Central memory CD4-positive, alpha-beta T cell (primary cell): ENCODE measurements at places on chromosomes 4 and X.

GRCh38 chr4:67292045-67292444, 253.3 kb downstream of the CENPC start:
- no peak for DNase-seq

GRCh38 chrX:85004255-85004654, 578 bp downstream of the APOOL start:
- DNase-seq = no peak

GRCh38 chrX:19513383-19513782, 1.9 kb downstream of the MAP3K15 start:
- DNase-seq = no peak

DNA sequence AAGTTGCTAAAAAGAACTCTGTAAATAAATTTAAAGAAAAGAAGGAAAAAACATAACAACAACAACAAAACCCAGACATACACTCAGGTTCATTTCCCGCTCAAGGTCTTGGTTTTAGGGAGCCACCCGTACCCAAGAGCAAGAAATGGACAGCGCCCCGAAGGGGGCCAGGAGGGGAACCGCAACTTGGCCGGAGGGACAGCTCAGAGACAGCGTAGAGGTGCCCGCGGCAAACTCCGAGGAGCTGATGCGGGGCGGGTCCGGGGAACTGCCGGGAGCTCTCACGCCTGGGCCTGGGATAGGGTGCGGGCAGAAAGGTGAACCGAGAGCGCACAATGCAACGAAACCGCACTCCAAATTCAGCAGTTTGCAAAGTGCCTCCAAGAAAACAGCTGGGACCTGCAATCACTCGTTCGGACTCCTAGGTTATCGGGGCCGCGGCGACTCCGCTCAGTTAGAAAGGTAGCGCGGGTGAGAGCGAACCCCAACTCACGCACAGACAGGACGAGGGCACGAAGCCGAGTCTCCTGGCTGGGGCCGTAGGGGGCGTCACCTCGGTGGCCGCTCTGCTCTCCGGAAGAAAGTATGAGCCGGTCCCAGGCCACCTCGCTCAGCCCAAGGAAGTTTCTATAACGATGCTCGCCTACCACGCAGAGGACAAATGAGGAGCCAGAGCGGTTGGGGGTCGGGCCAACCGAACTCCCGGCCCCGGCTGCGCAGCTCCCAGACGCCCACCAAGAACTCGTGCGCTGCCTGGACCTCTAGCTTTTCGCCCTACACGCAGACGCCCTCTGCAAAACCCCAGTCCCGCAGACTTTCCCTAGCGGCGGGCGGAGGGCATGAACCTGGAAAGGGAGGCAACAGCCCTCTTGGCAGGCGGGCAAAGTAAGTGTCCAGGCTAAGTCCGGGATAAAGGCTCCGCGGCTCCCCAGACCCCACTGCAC, 1.4 kb downstream of the NDNF start:
- DNase-seq = peak; percentile 3

- no peak for DNase-seq
Measured at GRCh38 chr4:127780598-127780997, 1.5 kb upstream of the HSPA4L start.

GRCh38 chrX:150449313-150449712, 86.2 kb downstream of the MAMLD1 start:
- DNase-seq = no peak

GRCh38 chr4:95250544-95251137, 298.1 kb downstream of the UNC5C start:
- DNase-seq = no peak

DNA sequence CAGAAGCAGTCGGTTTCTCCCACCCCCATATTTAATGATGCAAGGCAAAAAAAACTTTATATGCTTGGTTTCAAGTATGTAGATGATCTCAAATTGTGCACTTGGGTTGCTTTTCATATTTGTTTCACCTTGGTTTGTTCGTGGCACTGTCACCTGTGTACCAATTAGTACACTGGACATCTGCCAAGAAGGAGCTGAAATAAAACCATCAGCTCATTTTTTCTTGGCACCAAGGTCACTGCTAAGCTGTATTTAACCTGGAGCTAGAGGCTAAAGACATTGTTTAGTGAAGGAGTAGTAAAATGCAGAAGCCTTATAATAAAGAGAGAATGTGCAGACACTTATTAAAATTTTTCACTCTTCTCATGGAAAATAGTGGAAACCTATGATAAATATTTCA, 430.8 kb downstream of the ARHGAP24 start:
- no peak for DNase-seq

- DNase-seq = no peak
Measured at GRCh38 chrX:139965421-139965820, at the start of gene CXorf66. Gene CXorf66, minus strand, starts transcription at chrX:139965521. Its CDS starts 25 bp downstream, at chrX:139965496.

DNA sequence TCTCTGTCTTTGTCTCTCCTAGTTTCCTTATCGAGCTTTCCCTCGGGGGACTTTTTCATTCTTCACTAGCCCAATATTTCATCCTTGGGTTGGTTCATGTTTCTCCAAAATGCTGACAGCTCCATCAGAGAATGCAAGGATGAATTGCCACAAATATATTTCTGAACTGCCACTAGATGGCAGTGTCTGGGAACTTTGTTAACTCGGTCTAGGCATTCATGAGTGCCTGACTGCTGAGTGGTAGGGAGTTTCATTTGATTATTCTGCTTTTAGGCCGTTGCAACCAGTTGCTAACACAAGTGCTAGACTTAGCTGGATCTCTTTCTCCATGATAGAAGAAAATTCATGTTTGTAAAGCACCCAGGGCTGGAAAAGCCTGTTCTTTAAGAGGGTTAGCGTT, 73.5 kb upstream of the RAP2C start:
- peak; percentile 34 for DNase-seq

- no peak for DNase-seq
Measured at GRCh38 chrX:11504234-11504633, 161.5 kb downstream of the ARHGAP6 start.

- DNase-seq = no peak
Measured at GRCh38 chrX:11532291-11533078, 133.2 kb downstream of the ARHGAP6 start.

DNA sequence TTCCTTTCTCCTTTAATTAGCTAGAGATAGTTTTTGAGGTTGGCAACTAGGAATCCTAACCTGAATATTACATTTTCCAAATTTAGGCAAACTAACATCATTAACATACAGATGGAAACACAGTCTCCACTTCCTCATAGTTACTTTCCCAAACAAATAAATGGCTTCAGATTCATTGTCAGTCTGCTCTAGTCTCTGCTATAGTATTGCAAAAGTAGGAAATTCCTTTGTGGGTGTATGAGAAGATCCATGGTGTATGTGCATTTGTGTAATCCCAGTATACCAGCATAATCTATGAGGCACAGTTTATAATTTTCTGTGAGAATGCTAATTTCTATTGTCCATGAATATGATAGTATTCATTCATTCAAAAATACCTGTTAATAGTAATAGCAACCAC, 3.0 kb upstream of the NDP start:
- DNase-seq = no peak

- no peak for DNase-seq
Measured at GRCh38 chr4:23324021-23324690, 565.7 kb downstream of the PPARGC1A start.
